Placental pericyte (primary cell): ENCODE measurements at places on chromosomes 16 and 17. TPM values are rescaled to one million over a fixed set of nuclear protein-coding genes. Genes with fewer than 3 reads are reported as not detected.

The OTOP3 gene
- not detected in 2 replicates for total RNA-seq

The C16orf96 gene
- under 0.01 TPM in 2 replicates for total RNA-seq

The FAM83G gene
- total RNA-seq = 25.6 and 28.5 TPM in 2 replicates

The SLC16A11 gene
- 1.1 TPM in 1 of 2 replicates, not detected in the other for total RNA-seq

The CDH1 gene
- total RNA-seq = 0.22 and 0.43 TPM in 2 replicates

The NHLRC4 gene
- total RNA-seq = 2.6 TPM in 2 replicates

The CNTNAP1 gene
- total RNA-seq = 15.6 and 41.1 TPM in 2 replicates

The KRTAP4-6 gene
- not detected in 2 replicates for total RNA-seq

The HCRT gene
- not detected in 2 replicates for total RNA-seq

The ALOX15B gene
- under 0.01 TPM in 1 of 2 replicates, not detected in the other for total RNA-seq

The KREMEN2 gene
- total RNA-seq = not detected in 2 replicates

The EMP2 gene
- total RNA-seq = 3.1 and 27.1 TPM in 2 replicates

The C16orf86 gene
- 2.3 and 3.5 TPM in 2 replicates for total RNA-seq

The TOM1L1 gene
- total RNA-seq = 21.8 and 51.6 TPM in 2 replicates

The PIK3R5 gene
- total RNA-seq = under 0.01 TPM in 1 of 2 replicates, not detected in the other

The ADAT1 gene
- total RNA-seq = 56.9 and 80.6 TPM in 2 replicates

The HAP1 gene
- total RNA-seq = 0.14 and 0.44 TPM in 2 replicates

The CCR7 gene
- total RNA-seq = under 0.01 TPM in 1 of 2 replicates, not detected in the other

The KRTAP4-4 gene
- not detected in 2 replicates for total RNA-seq

The EMC6 gene
- 9.9 and 12.0 TPM in 2 replicates for total RNA-seq

The MT1A gene
- total RNA-seq = not detected in 2 replicates

The HAS3 gene
- under 0.01 and 0.29 TPM in 2 replicates for total RNA-seq

The SERPINF2 gene
- 0.14 and 0.22 TPM in 2 replicates for total RNA-seq

The RAPGEFL1 gene
- 2.0 and 2.2 TPM in 2 replicates for total RNA-seq

The KCNG4 gene
- total RNA-seq = not detected in 2 replicates

The TEX19 gene
- not detected in 2 replicates for total RNA-seq

The WIPF2 gene
- 6.3 and 9.2 TPM in 2 replicates for total RNA-seq

The KRT35 gene
- total RNA-seq = not detected in 2 replicates

The TCAP gene
- 0.44 TPM in 1 of 2 replicates, not detected in the other for total RNA-seq

The GRB2 gene
- 64.8 and 103 TPM in 2 replicates for total RNA-seq

The SMTNL2 gene
- total RNA-seq = not detected in 2 replicates

The CDH13 gene
- total RNA-seq = 126 and 133 TPM in 2 replicates

The PRSS27 gene
- total RNA-seq = 0.57 and 0.66 TPM in 2 replicates

The ABCA10 gene
- total RNA-seq = 1.7 and 2.2 TPM in 2 replicates

The HID1 gene
- total RNA-seq = 4.7 and 4.8 TPM in 2 replicates

The PYY gene
- not detected in 2 replicates for total RNA-seq

The RNF112 gene
- total RNA-seq = 0.22 and 0.29 TPM in 2 replicates
